ENCODE measurements at places on chromosomes 13 and 19.

DNA sequence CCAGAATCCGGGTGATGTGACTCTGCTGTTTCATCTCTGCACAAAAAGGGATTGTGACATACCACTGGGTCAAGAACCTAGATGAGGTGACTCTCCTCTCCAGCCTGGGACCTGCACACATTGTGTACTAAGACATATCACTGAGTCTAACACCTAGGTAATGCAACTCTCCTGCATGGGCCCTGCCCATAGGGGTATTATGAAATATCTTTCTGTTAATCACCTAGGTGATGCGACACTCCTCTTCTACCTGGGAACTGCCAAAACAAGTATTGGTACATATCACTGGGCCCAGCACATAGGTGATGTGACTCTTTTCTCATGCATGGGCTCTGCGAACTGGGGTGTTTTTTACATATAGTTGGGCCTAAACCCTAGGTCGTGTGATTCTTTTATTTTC, 35.5 kb upstream of the ZNF254 start:
- no peak for DNase-seq

DNA sequence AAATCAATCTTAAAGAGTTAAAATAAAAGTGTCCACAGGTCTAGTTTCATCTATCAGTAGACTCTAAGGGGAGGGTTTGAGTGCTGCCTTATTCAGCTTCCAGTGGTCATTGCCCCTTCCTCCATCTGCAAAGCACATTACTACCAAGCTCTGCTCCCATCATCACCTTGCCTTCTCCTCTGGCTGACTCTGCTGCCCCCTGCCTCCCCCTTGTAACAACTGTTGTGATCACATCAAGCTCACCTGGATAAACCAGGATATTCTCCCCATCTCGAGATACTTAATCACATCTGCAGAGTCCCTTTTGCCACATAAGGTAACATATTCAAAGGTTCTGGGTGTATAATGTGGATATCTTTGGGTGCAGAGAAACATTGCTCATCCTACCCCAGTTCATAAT, 43.3 kb upstream of the GPC6 start:
- no peak for DNase-seq

- DNase-seq: no peak
Observed at GRCh38 chr13:30700364-30700763, 35.0 kb upstream of the ALOX5AP start.

GRCh38 chr19:35879770-35880317, 11.5 kb downstream of the APLP1 start:
- peak; percentile 88 for DNase-seq

DNA sequence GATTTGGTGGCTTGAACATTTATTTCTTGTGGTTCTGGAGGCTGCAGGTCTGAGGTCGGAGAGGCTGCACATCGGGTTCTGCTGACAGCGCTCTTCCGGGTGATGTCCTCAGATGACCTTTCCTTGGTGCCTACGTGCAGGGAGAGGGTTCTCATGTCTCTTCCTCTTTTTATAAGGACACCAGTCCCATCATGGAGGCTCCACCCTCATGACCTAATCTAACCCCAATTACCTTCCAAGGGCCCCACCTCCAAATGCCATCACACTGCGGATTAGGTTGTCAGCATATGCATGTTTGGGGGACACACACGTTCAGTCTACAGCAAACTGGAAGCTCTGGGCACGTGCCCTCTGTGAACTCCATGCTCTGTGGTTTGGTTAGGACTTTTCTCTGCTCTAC, 338.6 kb downstream of the FGF9 start:
- no peak for DNase-seq

- DNase-seq: no peak
Observed at GRCh38 chr13:39685652-39686051, 30.2 kb downstream of the COG6 start.

DNA sequence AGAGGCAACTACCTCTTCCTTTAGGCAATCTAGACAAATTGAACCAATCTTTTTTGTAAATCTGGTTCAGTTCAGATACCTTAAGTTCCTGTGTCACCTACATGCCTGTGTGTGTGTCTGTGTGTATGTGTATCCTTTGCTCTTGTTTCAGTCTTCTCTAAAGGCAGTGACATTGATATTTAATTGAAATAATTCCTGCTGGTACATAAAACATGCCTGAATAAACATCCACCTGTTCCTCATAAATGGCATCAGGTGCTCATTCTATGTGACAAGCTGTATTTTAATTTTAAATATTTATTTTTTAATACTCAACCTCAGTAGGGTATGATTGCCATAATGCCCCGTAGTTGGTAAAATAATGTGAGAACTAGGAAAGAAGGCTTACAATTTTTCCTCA, 1606.4 kb upstream of the PRR20A start:
- no peak for DNase-seq

DNA sequence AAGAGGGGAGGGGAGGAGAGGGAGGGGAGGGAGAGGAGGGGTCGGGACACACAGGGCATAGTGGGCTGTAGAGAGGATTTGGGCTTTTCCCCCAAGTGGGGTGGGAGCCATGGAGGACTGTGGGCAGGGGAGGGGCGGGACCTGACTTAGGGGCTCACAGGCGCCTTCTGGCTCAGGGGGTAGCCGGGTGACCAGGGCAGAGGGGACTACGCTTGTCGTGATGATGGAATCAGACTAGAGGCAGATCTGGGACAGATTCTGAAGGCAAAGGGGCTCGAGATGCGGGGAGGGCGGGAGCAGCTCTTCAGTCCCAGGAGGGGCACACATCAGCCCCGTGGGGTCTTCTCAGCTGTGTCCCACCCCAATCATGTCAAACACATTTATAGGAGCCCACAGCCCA, 13.5 kb downstream of the NDUFA11 start:
- no peak for DNase-seq

DNA sequence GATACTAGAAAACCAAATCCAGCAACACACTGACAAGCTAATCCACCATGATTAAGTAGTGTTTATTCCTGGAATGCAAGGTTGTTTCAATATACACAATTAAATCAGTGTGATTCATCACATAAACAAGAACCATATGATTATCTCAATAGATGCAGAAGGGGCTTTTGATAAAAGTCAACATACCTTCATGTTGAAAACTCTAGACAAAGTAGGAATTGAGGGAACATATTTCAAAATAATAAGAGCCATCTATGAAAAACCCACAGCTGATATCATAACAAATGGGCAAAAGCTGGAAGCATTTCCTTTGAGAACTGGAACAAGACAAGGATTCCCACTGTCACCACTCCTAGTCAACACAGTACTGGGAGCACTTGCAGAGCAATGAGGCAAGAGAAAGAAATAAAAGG, 213.6 kb upstream of the CSNK1A1L start:
- peak; percentile 81 for DNase-seq

DNA sequence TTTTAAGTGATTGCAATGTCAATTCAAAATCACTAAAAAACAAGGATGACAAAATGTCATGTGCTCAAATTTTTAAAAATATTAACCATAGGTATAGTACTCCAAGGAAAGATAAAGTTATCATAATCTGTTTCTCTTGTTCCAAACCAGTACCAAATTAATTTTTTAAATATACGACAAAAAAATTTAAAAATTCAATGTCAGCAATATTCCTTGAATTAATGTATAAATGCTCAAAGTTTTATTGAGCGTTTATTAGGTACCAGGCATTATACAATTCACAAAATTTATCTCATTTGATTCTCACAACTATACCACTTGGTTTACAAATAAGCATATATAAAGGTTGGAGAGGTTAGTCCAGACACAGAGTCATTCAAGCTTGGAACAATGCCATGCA, 64.7 kb downstream of the MYCBP2 start:
- no peak for DNase-seq

- no peak for DNase-seq
Observed at GRCh38 chr13:52749419-52749818, 9.8 kb upstream of the CNMD start.

- no peak for DNase-seq
Observed at GRCh38 chr13:76116751-76117360, 480.7 kb downstream of the LMO7 start.

- no peak for DNase-seq
Observed at GRCh38 chr19:44904426-44904994, 1.1 kb upstream of the APOE start.

- DNase-seq: no peak
Observed at GRCh38 chr19:55251341-55252081, 7.3 kb downstream of the PPP6R1 start.

DNA sequence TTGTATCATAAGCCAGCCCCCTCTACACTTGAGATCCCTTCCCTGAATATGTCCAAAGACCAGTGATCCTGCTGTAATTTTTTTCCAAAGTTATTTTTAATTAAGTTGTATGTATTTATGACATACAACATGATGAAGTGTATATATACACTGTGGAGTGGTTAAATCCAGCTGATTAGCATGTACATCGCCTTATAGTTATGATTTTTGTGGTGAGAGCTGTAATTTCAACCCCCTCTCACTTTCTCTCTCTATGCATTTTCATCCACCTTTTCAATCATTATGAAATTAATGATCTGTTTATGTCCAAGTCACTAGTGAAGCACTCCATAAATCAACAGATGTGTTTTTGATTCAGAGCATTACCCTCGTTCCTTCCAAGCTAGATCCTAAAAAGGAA, 85.3 kb downstream of the KCTD12 start:
- no peak for DNase-seq

DNA sequence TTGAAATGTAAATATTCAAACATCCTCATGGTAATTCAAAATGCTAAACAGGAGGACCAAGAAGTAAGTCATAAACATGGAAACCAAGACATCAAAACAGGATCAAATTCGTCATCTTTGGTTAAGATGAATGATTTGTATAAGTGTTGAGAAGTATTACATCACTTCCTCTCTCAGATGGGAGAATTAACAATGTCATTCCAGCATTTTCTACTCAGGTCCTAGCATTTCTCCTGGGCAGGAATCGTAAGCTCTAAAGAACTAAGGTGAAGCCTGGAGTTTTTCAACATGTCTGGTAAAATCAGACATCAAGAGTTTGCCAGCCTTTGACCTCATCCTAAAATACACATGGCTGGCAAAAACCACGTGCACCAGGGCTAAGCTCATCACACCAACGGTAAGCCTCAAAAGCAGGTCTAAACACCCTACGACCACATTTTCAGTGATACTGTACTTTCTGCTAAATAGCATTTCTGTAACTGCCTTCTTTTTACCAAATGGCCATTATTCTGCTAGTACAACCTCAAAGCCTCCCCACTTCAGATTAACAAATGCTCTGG, 24.8 kb downstream of the RANBP3 start:
- DNase-seq: peak; percentile 61

DNA sequence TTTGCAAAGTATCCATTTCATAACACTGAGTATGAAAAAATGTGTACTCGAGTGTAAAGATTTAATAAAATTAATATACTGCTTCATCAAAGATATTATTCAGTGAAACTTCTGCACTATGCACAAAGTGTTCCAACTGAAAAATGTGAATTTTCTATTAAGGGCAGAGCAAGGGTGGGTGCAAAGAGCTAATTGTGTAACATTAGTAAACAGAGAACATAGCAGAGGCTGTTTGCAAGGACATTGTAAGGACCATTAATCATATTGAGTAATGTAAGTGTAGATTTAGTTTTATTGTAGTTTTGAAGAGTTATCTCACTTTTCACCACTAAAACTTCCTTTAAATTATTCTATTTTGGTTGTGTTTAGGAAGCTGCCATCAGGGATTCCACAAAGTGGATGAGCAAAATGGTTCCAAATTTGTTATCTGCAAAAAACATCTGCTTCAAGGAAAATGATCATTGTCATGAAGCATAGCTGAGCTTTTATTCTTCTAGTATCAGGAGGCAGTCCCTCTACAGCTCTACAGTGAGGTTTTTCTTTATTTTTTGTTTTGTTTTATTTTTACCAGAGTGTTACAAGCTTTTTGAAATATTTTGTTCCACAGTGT, 1375.4 kb downstream of the SLITRK1 start:
- DNase-seq: no peak

DNA sequence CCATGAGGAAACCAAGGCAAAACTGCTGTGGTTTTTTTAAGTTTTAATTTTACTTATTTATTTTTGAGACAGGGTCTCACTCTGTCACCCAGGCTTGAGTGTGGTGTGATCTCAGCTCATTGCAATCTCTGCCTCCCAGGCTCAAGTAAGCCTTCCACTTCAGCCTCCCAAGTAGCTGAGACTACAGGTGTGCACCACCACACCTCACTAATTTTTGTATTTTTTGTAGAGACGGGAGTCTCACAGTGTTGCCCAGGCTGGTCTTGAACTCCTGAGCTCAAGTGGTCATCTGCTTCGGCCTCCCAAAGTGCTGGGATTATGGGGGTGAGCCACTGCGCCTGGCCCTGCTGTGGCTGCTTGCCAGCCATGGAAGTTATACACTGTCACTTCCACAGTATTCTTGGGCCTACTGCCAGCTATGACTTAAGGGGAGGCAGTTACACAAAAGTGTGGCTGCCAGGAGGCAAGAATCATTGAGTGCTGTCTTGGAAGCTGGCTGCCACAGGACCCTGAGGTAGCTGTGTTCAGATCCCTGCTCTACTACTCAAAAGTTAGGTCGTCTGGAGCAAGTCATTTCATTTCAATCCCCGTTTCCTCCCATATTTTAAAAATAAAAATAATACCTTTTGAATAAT, 12.7 kb downstream of the FARP1 start:
- DNase-seq: peak; percentile 61

GRCh38 chr13:70829748-70830147, 721.5 kb upstream of the KLHL1 start:
- no peak for DNase-seq

- no peak for DNase-seq
Observed at GRCh38 chr19:49858088-49858985, 7.4 kb downstream of the PTOV1 start.

- no peak for DNase-seq
Observed at GRCh38 chr13:66222926-66223325, 1007.2 kb downstream of the PCDH9 start.

DNA sequence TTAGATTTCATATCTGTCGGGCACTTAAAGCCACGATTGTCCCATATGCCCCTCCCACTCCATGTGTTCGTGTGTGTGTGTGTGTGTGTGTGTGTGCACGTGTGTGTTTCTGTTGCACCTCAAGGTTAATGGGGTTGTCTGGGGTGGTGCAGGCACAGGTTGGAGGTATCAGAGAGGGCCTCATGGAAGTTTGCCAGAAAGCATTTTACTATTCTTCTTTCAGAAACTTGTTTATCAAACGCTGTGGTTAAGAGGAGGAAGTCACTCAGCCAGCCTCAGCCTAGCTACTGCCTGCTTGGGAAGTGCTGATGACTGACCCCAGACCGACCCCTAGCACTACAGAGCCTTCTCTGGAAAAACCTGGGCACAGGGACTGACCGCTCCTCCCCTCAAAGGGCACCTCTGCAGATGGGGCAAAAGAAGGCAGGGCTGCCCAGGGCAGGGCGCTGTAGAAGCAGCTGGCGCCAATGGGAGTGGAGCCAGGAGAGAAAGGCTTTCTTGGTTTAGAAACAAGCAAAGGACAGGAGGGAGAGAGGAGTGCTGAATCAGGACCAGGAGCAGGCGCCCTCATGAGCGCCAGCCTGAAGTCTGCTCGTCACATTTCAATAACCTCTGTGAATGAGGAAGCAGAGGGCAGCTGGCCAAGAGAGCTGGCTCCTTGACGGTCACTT, 3.9 kb downstream of the SIAH3 start:
- no peak for DNase-seq
